ENCODE measurements at places on chromosomes 1 and 21.

GRCh38 chr1:11781297-11781696, 19.3 kb downstream of the C1orf167 start:
- DNase-seq, result no peak

- DNase-seq, result no peak
Observed at GRCh38 chr1:35590476-35591040, 17.4 kb downstream of the TFAP2E start.

- no peak for DNase-seq
Observed at GRCh38 chr1:47431534-47431933, 6.3 kb upstream of the FOXD2 start.

DNA sequence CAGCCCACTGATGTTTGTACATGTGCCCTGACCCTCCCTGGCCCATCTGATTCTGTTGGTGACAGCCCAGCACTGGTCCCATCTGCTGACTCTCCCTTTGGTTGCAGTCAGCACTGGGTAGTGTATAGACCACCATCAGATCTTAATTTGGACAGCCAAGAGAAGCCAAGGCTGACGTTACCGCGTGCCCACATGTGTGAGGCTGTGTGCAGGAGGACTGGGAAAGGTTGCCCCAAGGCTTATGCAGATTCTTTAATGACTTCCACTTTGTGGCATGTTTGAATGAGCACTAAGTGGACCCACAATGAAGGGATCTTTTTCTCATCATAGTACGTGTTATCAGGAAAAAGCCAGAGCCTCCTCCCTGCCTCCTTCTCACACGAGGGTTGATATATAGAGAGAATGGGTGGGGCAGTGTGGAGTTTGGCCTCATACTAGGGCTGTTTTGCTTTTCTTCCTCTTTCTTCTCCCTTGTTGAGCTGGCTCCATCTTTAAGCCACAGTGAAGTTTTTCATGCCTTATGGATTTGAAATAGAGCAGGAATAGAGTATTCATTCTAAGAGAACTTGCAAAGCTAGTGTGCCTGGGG, 93.5 kb downstream of the NAV1 start:
- no peak for DNase-seq

- no peak for DNase-seq
Observed at GRCh38 chr1:222060210-222060916, 318.5 kb upstream of the DUSP10 start.

All from right renal cortex interstitium (tissue), 3 donors.